ENCODE measurements at places on chromosomes 4 and X.

DNA sequence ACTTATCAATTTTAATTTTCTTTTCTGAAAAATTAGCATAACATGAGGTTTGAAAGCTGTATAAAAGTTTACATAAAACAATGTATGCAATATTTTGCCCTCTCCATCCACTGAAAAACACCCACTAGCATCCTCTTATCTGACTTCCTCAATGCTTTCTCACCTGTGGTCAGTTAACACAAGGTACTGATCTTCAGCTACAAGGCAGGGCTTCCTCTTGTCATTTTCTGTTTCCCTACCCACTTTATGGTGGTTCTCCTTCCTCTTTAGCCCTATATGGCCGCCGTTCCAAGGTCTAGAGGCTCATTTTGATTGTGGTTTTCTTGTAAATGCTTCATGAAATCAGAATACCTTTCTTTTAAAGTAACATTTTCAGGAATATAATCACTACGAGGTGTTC lies 618.6 kb upstream of the CPEB2 start:
- DNase-seq = no peak

GRCh38 chr4:154720123-154720522 lies 23.7 kb upstream of the LRAT start:
- DNase-seq = peak; percentile 98

DNA sequence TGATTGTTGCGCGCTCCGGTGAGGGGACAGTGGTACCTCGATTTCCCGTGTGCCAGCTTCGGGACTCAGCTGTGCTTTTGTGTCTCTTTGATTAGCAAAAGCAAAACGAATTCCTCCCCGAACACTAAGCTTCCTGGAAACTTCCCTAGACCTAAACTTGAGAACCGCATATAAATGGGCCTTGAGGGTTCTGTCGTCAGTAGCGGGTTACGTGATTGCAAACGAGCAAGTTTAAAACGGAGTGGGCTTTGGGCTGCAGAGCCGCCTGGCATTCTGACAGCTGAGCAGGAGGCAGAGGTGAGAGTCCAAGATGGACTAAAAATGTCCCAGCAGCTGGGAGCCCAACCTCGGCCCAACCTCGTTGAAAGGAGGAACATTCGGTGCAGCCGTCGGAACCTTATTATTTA lies 1.2 kb upstream of the TAPT1 start:
- no peak for DNase-seq

DNA sequence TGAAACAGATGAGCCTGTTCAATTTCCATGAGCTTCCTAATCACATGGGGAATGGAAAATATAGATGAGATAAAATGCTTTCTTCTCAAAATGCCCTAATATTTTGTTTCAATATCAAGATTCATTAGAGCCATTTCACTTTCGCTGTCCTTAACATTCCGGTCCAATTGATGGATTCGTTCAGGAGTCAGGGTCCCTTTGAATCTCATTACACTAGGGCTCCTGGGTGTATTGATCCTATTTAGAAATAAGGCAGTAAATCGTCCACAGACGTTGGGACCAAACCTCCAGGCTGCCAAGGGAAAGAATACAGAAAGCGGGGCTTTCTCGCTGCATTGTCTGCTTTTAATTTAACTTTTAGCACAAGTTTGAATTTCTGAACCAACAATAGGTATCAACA lies 20.6 kb upstream of the CRMP1 start:
- DNase-seq = no peak

GRCh38 chr4:7626531-7626930 lies 191.8 kb upstream of the PSAPL1 start:
- peak; percentile 12 for DNase-seq

- DNase-seq = no peak
Observed at GRCh38 chr4:25842229-25842845, 20.5 kb downstream of the SEL1L3 start.

Measured in bronchial epithelial cell (primary cell).